ENCODE measurements at places on chromosomes 3 and 15. TPM values are rescaled to one million over a fixed set of nuclear protein-coding genes. Genes with fewer than 3 reads are reported as not detected.

The CRYGS gene
- 3.2 TPM for total RNA-seq

The GOLGA8R gene
- total RNA-seq = not detected

The AADACL2 gene
- total RNA-seq = not detected

The EFL1 gene
- 14.3 TPM for total RNA-seq

The SLC9C1 gene
- total RNA-seq = 0.23 TPM

The ADAMTS17 gene
- total RNA-seq = 1.5 TPM

The SEMA6D gene
- 0.67 TPM for total RNA-seq

The ATP2B2 gene
- total RNA-seq = not detected

The LRRK1 gene
- total RNA-seq = 12.0 TPM

The IL12A gene
- 0.60 TPM for total RNA-seq

The FGD5 gene
- total RNA-seq = 0.16 TPM

The MAPKBP1 gene
- 16.2 TPM for total RNA-seq

The ECE2 gene
- not detected for total RNA-seq

The GOLGA8M gene
- not detected for total RNA-seq
